ENCODE measurements at places on chromosomes 2 and 18.

- DNase-seq = no peak
Observed at GRCh38 chr2:30820381-30821055, 13.3 kb upstream of the CAPN13 start.

DNA sequence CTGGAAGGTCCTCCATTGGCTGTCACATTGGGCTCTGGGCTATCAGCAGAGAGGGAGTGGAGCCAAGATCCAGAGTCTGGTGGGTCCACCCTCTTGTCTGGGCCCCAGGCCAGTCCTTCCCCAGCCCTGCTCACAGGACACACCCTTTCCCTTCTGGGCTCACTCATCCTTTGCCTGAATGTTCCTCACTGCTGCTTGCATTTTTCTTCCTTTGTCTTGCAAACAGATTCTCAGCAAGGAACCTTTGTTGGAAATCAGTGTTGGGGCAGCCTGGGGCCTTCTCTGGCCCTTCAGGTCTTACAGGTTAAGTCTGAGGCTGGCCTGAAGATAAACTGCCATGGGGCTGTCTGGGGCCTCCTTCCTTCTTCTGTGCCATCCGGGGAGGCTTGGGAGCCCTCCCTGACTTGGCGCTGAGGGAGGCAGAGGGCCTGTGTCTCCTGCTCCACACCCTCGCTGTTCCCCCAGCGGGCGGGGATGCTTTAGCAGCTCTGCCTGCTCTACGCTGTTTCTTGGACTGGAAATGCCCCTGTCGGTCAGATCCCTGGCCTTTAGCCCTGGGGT lies 11.5 kb upstream of the CELF4 start:
- DNase-seq = no peak

- DNase-seq = no peak
Observed at GRCh38 chr2:96898641-96899412, 28.9 kb upstream of the SEMA4C start.

DNA sequence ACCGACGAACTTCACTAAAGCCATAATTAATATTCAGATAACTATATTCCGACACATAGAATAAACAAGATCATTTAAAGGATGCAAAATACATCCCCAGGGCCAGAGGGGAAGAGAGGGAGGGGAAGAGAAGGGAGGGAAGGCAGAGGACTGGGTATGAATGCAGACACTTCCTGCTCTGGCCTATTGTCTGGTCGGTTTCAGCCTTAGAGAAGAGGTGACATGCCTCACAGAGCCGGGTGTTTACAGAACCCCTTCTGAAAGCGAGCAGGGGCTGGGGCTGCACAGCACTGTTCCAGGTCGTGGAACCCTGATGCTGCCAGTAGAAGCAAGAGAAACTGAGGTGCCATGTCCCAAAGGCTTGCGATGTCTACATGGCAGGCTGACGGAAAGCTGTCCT lies 31.0 kb downstream of the CELF4 start:
- no peak for DNase-seq

GRCh38 chr18:31103423-31103822 lies 1.2 kb upstream of the DSC2 start:
- DNase-seq = no peak

Data from frontal cortex (tissue), 4 donors.